Islet precursor cell (in vitro differentiated cells): ENCODE measurements at places on chromosomes 7 and 10.

- no peak for DNase-seq
Observed at GRCh38 chr7:80771523-80771922, 133.1 kb downstream of the CD36 start.

DNA sequence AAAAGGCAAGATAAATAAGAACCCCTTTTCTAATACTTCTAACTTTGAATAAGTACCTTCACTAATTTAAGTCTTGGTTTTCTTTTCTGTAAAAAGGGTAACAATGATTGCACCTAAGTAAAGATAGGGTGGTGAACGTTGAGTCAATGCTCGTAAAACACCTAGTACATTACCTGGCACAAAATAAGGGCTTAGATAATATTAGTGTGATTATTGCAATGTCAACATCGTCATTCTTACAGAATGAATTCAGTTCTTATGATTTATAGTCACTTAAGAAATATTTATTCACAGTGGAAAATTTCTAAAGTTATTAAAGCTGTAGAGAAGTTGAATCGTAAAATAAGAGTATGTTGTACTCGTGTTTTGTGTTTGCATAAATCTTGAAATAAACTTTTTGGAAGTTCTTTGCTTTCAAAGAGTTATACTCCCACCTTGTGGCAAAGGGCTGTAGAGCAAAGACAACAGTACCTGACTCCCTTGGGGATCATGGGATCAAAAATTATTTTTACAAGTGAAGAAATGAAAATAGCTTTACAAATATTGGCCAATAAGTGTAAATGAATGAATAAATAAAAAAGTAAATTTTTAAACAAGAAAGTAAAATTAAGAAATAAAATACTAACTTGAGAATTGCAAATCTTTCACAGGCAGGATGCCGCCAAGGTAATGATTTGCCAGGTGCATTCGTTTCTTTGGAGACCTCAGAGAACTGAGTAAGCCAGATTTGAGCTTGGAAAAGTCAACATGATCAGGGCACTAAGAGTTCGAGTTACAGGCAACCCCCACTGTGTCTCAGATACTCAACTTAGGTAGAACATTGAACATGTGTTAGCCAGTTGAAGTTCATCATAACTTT lies 285.8 kb upstream of the CACNA2D1 start:
- DNase-seq = no peak

- no peak for DNase-seq
Observed at GRCh38 chr7:141866974-141867373, 25.7 kb upstream of the PRSS37 start.

GRCh38 chr7:94590526-94591162 lies 65.3 kb downstream of the SGCE start:
- no peak for DNase-seq

DNA sequence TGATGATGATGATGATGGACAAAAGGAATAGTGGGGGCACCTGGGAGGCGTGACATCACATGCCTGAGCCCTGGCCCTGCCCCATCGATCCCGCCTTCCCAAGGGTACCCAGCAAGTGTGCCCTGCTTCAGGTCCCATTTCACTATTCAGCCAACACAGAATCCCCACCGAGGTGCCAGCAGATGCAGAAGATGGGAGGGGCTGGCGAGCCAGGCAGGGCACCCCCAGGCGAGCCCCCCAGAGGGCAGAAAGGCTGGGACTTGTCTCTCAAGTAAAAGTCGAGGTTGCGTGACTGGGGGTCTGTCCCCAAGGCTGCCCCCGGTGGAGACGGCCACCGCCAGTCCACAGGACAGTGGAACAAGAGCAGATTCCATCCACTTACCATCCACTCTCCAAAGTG lies 57.5 kb downstream of the INSIG1 start:
- no peak for DNase-seq

GRCh38 chr10:60420991-60421894 lies 31.6 kb upstream of the ANK3 start:
- DNase-seq = no peak

- DNase-seq = peak; percentile 84
Observed at GRCh38 chr10:77458986-77459590, 178.5 kb downstream of the KCNMA1 start.

DNA sequence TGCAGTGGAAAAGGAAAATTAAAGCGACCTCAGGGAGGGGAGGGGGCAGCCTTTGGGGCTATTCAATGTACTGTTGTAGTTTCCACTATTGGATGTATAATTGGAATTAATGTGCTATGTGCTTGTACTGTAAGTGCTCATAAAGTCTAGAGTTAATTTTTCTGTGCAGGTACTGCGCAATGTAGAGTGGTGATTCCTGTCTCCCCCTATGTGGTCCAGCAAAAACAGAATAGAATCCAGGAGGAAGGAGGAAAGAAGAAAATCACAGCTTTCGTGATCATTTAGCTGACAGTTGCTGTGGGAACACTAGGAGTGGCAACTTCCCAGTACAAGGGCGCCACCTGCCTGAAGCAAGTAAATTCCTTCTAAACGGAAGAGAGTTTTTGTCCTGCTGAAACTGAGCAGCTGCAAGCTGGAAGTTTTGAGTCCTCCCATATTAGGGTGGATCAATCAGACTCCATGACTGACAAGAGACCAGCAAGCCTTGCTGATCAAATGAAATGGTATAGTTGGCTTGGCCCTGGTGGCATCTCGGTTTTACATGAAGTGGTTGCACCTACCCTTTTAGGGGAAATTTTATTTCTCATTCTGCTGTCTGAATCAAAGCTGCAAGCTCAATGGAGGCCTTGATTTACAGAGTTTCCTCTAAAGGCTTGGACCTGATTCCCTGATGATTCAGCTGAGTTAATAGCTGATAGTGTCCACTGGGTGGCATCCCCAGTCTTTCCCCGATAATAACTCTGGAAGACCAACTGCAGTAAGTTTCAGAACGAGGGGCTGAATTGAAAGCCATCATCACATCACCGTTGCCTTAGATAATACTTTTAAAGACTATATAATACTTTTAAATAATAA lies 299.8 kb downstream of the HGF start:
- DNase-seq = peak; percentile 82

GRCh38 chr10:43594944-43595589 lies 11.2 kb upstream of the ZNF485 start:
- DNase-seq = no peak

- peak; percentile 43 for DNase-seq
Observed at GRCh38 chr10:124174071-124174566, 80.7 kb upstream of the CHST15 start.

DNA sequence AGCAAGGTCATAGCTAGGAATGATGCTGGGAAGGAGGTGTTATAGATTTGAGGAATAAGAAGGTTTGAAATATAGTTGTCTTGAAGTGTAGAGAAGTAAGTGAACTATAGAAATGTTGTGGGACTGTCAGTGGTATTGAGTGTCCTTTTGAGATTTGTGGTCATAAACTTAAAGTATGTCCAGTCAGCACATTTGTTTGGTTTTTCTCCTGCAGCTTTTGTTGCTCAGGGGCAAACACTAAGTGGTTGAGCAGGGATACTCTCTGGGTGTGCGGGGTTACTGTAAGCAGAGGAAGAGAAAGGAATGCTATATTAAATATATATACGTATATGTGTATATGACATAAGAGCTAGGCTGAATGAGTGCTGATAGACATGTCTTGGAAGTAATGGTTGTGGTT lies 67.1 kb downstream of the HECTD2 start:
- DNase-seq = no peak

DNA sequence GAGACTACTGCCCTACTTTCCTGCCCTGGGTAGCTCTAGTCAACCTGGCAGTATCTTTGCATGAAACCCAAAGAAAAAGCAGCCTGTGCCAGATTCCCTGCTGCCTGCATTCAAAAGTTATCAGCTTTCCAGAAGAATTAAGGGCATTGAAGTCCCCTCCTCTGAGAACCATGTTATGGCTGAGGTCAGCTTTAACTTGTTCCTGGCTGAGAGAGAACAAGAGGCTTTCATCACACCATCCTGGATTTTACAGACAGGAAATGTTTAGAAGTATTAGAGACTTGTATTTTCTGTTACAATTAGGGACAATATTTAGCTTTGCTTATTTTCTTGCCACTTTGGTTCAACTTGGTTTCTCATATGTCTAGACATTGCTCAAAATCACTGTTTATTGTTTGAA lies 238.8 kb downstream of the ARL4A start:
- DNase-seq = no peak

GRCh38 chr7:19000410-19000809 lies 117.0 kb downstream of the TWIST1 start:
- no peak for DNase-seq
